ENCODE measurements at places on chromosomes 3 and 15.

DNA sequence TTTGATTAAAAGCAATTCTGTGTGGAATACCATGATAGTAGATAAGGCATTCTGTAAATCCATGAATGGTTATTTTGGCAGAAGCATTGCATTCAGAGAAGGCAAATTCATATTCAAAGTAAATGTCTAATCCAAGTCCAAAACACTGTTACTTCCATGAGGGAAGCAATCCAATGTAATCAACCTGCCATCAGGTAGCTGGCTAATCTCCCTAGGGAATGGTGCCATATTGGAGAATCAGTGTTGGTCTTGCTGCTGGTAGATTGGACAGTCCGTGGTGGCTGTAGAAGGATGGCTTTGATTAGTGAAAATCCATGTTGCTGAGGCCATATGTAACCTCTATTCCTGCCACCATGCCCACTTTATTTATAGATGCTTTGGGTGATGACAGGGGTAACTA, 72.1 kb upstream of the TNIK start:
- DNase-seq, result no peak

DNA sequence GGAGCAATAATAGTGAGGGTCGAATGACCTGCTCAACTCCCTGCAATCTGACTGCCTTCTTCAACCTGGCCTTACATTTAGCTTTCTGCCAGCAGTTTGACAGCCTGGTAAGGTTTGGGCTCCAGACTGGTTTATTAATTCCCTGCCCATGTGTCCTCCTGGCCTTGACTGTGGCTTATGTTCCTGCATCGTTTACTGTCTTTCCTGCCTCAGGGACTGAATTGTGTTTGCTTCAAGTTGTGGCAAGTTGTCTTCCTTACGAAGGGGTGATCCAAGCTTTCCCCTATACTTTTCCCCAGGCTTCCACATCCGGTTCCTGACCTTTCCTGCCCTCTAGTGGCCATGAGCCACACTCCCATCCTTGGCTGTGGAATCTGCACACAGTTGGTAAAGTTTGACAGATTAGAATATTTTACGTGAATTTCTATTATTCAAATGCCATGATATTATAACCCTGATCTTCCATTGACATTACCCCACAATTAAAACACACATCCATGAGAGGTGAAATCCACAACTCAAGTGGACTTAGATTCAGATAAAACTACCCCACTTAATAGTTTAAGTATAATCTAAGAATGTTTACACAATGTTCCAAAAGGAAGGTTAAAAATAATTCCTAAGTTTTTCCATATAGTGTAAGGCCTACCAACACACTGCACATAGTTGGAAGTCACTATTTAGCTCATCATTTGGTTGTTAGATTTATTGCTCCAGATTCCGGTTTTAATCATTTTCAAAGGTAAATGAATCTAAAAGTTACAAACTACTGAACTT, 95.7 kb downstream of the NEDD4 start:
- no peak for DNase-seq

- no peak for DNase-seq
These were observed 14.6 kb downstream of the PLXNA1 start for GRCh38 chr3:126997455-126998038.

GRCh38 chr3:189355481-189356201, 183.9 kb downstream of the TPRG1 start:
- no peak for DNase-seq

DNA sequence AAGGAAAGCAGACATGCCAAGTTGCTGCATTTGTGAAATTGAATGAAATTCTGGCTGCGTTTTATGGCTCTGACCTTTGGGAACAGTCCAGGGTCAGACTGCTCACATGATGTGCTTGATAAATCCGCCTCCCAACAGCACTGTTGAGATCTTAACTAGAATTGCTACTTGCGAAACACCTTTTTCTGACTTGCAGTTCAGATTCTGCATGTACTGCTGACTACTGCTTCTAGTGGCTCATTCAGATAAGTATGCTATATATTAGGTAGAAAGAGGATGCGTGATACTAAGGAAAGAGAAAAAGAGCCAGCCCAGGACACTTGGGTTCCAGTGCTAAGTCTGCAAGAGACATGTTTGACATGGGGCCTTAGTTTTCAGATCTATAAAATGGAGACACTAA, 129.4 kb downstream of the LPP start:
- DNase-seq, result no peak

DNA sequence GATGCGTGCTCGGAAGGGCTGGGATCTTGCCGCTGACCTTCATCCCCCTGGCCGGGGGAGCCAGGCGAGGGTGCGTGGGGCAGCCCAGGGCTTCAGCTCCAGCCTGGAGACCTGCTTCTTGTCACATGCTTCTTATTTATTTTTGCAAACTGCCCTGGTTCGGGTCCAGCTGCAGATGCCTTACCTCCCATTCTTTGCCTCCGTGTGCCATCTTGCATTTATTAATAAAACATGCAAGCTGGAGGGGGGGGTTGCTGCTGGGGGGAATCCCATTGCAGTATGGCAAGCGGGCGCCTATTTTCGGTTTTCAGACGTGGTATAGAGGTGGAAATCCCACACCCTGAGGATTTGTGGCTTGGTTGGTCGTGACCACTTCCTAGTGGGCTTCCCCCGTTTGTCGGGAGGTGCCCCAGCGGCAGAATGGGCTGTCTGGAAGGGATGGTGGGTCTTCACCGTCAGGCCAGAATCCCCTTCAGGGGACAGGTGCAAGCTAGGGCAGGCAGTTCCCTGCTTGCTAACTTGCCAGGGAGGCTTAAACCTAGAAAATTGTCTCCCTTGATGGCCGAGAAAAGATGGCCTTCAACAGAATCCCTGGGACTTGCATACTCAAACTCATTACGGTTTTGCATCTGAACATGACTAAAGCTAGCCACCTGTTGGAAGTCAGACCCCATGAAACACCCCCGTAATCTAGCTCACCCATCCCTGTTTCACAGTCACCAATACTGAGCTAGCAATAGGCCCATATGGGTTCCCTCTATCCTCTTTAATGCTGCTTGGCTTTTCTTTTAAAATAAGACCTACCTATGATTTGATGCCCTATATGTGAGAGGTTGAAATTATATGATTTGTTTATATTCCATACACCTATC, 569 bp downstream of the TMEM266 start:
- no peak for DNase-seq

- no peak for DNase-seq
These were observed 9.3 kb downstream of the GNAI2 start for GRCh38 chr3:50245251-50245745.

All from cortex of kidney (tissue), 1 donor.